ENCODE measurements at places on chromosomes 2 and 18. TPM values are rescaled to one million over a fixed set of nuclear protein-coding genes. Genes with fewer than 3 reads are reported as not detected.

ICOS gene
- not detected for total RNA-seq

PDE11A gene
- not detected for total RNA-seq

TEKT4 gene
- not detected for total RNA-seq

AQP4 gene
- not detected for total RNA-seq

OTOS gene
- total RNA-seq, result not detected

ALPP gene
- not detected for total RNA-seq

NEU2 gene
- total RNA-seq, result not detected

DSG4 gene
- total RNA-seq, result not detected

LCT gene
- total RNA-seq, result not detected

C18orf32 gene
- 5.7 TPM for total RNA-seq

OTOF gene
- under 0.01 TPM for total RNA-seq

LONRF2 gene
- under 0.01 TPM for total RNA-seq

AMER3 gene
- total RNA-seq, result not detected

MEP1B gene
- not detected for total RNA-seq

STEAP3 gene
- 90.5 TPM for total RNA-seq

All from subcutaneous preadipocyte (primary cell).